ENCODE measurements at places on chromosomes 11 and 22. TPM values are rescaled to one million over a fixed set of nuclear protein-coding genes. Genes with fewer than 3 reads are reported as not detected.

The BLID gene
- 1.8 TPM for total RNA-seq

The C1QTNF6 gene
- total RNA-seq, result 4.4 TPM

The GRAP2 gene
- total RNA-seq, result 0.46 TPM

The LMO2 gene
- 24.7 TPM for total RNA-seq

The CELF1 gene
- total RNA-seq, result 188 TPM

The PRR5L gene
- 14.3 TPM for total RNA-seq

The GNAZ gene
- total RNA-seq, result 120 TPM

The MMP8 gene
- 0.23 TPM for total RNA-seq

The MS4A8 gene
- not detected for total RNA-seq

The BACE1 gene
- total RNA-seq, result 36.2 TPM

The COPB1 gene
- total RNA-seq, result 137 TPM

The FJX1 gene
- total RNA-seq, result 46.4 TPM

The GPR83 gene
- total RNA-seq, result 4.4 TPM

The TRIM49 gene
- 0.23 TPM for total RNA-seq

The SAA2 gene
- not detected for total RNA-seq

The POU2AF1 gene
- total RNA-seq, result 0.46 TPM

The DEUP1 gene
- 1.8 TPM for total RNA-seq

The MUC2 gene
- total RNA-seq, result not detected

The ANO1 gene
- 0.23 TPM for total RNA-seq

The CFAP300 gene
- 6.7 TPM for total RNA-seq

The CASP1 gene
- 3.7 TPM for total RNA-seq

The UBQLNL gene
- total RNA-seq, result 0.46 TPM

The NLRP10 gene
- not detected for total RNA-seq

The FANCF gene
- 25.8 TPM for total RNA-seq

The AGBL2 gene
- total RNA-seq, result 1.8 TPM

The ARHGAP8 gene
- total RNA-seq, result 1.4 TPM

The SMC1B gene
- not detected for total RNA-seq

The SLC29A2 gene
- 2.1 TPM for total RNA-seq

The SYT8 gene
- not detected for total RNA-seq

The JAM3 gene
- 44.8 TPM for total RNA-seq

The OR2AG2 gene
- 1.4 TPM for total RNA-seq

The DRD4 gene
- total RNA-seq, result not detected
